Fibroblast of the conjunctiva (primary cell): ENCODE measurements at places on chromosomes 2 and 18.
A peak's percentile ranks its signal among the peaks of the same experiment; 100 is the strongest.

- DNase-seq, result no peak
Measured at GRCh38 chr2:40450796-40451430, 977 bp downstream of the SLC8A1 start.

DNA sequence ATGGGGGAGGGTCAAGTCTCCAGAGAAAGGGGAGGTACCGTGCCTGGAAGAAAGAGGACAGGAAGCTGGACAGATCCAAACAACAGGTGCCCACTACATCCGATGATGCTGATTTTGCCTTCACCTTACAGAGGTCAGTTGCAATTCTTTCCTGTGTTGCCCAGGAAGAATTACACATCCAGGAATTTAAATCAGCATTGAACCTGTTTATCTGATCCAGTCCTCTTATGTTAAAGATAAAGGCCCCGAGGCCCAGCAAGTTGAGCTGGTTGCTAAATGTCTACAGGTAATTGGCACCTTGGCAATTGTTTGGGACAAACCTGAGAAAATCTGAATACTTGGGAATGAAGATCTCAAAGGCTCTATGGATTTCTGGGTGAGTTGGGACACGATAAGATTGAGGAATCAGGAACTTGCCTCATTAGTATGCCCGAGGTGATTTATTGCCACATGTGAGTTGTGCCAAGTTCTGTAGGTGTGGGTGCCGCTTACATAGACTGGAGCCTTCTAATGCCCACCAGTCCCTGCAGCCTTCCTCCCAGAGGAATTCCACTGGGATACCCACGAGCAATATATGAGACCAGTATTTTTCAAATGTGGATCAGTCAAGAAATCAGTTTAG, 6.9 kb upstream of the CNNM4 start:
- DNase-seq, result no peak

GRCh38 chr2:102063941-102064678, 72.3 kb downstream of the IL1R2 start:
- peak; percentile 99 for DNase-seq

DNA sequence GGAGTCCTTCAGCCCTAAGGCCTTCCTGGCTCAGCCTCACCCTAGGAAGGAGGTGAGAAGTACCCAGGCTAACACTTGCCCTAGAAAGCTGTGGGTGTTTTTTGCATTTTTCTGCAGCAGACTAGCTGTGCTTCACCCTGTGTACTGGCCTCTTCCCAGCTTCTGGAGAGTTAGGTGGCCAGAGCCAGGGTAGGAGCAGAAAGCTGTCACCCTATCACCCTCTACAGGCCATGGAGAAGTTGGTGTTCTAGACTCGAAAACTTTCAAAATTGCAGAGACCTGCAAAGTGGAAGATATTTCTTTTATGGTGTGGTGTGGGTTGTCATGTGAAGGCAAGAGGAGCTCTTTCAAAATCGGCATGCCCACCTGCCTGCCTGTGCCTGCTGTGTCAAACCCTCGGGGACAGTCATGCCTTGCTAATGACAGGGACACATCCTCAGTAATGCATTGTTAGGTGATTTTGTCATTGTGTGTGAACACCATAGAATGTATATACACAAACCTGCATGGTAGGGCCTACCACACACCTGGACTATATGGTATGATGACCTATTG, 29.8 kb downstream of the EHD3 start:
- no peak for DNase-seq

- no peak for DNase-seq
Measured at GRCh38 chr2:10934308-10934978, 22.7 kb downstream of the KCNF1 start.

GRCh38 chr18:4308576-4308975, 146.5 kb downstream of the DLGAP1 start:
- no peak for DNase-seq

DNA sequence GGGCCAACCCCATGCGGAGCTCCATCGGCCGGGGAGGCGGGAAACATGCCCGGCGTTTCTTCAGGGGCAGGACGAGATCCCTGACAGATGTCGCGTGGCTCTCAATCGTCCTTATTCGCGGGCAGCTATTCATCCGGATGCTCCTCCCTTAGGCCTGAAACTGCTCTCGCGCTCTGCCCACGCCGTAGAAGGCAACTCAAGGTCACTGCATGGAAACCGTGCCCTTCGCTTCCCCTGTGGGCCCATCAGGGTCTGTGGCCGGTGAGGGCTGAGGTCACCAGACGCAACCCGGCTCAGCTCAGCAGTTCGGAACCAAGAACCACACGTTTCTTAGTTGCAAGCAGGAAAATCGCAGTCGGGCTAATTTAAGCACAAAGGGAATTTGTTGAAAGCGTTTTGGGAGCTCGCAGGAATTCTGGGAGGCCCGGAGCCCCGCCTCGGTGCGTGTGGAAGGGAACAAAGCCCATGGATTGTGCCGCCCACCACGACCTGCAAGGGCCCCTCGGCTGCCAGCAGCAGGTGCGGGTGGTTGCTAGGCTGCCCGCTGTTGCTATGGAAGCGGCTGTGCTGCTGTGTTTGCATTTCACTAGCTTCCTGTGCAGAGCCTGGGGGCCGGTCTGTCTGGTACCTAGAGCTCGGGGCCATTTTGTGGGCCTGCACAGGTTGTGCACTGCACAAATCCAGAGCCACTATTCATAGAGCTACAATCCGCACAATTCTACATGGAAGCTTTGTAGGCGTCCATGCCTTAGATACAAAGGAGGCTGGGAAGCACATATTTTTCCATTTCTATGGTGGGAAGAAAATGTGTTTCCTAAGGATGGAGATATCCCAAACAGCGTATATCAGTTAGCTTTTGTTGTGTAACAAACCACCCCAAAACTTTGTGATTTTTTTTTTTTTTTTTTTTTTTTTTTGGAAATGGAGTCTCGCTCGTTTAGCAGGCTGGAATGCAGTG, 6.0 kb upstream of the ALLC start:
- DNase-seq, result no peak

- DNase-seq, result no peak
Measured at GRCh38 chr2:137655814-137656213, 308.5 kb upstream of the HNMT start.

DNA sequence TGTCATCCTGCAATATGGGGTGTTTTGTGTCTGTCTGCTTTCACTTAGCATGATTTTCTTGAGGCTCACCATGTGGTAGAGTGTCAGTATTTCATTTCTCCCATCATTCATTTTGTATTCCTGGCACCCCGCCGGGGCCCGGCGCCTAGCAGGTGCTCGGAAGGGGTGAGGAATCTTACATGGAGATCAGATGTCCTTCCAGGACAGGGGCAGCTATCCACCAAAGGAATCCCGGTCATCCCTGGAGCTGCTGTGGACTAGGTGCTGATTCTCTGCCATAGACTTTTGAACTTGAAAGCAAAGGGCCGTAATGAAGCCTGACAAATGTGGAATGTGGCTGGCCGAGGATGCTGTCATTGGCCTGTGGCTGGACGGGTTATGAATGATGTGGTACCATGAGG, 2.4 kb downstream of the PRELID3A start:
- DNase-seq, result no peak

DNA sequence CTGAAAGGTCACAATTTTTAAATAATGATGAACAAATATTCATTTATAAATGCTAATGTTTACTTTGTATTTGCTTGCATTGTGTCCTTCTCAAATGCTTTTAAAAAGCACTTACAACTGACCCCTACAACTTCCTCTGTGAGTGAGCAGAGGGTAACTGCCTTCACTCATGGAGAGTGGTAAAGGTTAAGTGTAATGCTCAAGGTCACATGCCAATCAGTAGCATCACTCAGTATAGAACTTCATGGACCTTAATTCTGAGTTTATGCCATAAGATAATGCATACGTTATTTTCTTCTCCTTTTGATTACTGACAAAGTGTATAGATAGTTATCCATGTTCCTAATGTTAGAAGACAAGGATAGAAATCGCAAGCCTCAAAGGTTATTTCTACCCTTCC, 91.8 kb upstream of the SERTAD2 start:
- DNase-seq, result no peak
